ENCODE measurements at places on chromosomes 5 and 9.

DNA sequence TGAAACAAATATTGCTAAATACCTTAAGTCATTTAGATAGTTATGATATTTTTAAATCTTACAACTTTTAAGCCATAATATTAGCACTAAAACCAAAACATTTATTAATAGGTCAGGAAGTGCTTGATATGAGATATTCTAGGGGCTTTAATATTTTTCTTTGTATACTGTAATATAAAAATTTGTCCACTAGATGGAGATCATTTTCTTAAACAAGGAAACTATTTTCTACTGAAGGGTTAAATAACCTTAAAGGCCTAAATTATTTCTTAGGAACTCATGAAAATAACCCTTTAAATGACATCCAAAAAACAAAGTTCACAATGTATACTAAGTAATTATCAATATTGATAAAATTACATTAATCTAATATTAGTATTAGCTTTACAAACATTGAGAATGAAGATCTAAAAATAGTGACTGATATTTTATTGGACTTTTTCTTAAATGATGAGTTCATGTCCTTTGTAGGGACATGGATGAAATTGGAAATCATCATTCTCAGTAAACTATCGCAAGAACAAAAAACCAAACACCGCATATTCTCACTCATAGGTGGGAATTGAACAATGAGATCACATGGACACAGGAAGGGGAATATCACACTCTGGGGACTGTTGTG is 635.7 kb downstream of the RAB3C start:
- DNase-seq = no peak

GRCh38 chr5:72516916-72517315 is 9.7 kb upstream of the ZNF366 start:
- DNase-seq = no peak

GRCh38 chr5:886716-887325 is 5.8 kb downstream of the BRD9 start:
- no peak for DNase-seq

GRCh38 chr5:150179019-150179620 is 10.7 kb upstream of the SLC6A7 start:
- no peak for DNase-seq

- no peak for DNase-seq
These were observed 277.7 kb downstream of the MSX2 start for GRCh38 chr5:175001876-175002645.

- no peak for DNase-seq
These were observed 22.6 kb downstream of the DBH start for GRCh38 chr9:133658442-133659431.

DNA sequence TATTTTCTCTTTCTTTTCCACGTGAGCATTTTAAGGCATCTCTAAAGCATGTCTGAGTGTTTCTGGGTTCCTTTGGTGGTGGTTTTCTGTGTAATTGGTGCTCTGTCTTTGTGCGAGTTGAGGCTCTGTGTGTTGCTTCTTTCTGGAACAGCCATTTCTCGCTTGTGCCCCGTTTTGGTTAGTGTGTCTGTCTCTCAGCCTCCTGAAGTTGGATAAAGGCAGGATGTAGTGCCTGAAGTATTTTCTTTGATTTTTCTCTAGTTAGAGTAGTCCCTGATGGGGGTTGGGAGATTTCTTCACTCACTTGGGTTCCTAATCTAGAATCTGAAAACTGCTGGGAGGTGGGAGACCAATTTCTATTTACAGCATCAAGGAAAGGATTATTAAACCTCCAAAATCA is 129.7 kb upstream of the TMEM161B start:
- no peak for DNase-seq

- no peak for DNase-seq
These were observed 304.2 kb downstream of the DNAH5 start for GRCh38 chr5:13640270-13640669.

DNA sequence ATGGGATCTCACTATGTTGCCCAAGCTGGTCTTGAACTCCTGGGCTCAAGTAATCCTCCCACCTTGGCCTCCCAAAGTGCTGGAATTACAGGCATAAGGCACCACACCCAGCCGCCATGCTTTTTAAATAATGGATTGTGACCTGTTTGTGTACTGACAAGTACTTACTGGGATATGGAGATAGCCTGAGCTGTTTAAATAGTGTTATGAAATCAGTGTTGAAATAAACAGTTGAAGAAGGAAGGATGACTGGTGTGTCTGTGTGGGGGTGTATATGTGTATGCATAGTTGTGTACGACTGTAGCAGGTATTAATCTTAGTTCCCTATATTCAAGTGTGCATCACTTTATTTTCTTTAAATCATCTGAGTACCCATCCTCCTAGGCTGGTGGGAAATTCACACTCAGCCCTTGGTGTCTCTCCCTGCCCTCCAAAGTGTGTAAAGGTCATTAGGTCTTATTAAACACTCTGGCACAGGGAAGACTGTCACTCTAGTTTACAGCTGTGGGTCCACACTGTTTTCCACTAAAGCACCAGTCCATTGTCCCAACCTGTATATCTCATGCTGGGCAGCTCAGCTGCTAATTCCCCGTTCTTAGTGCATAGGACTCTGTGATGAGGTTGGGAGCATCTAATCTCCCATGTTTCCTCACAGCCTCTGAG is 91.0 kb downstream of the SNX18 start:
- no peak for DNase-seq

DNA sequence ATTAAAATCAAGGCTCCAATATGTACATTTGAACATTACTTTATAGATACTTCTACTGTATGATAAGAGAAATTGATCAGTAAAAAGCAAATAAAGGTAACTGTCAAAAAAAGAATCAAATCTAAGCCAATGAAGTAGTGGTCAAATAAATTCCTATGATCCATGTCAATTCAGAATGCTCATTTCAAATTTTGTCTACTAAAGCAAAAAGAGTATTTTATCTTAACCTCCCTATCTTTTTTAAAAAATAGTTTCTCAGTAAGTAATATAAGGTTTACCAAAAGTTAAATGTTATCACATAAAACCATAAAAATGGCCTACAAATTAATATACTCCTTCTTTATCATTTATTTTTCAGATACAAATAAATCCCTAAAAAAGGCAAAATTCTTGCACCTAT is 165.9 kb downstream of the AGTPBP1 start:
- DNase-seq = no peak

DNA sequence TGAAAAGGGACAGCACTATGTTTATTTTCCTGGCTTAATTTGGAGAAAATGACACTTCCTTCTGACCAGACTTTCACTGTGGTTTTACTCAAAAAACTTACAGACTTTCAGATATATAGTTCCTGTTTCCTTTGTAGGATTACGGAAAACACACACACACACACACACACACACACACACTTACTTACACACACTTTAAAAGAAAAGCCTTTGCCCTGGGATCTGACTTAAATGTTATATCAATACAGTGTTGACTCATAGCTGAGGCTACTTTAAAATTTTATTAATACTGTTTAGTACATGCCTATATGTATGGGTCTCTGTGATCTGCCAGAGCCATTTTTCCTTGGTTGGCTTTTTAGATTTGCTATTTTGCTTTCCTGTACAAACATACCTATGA is 758.3 kb downstream of the DNAH5 start:
- no peak for DNase-seq

DNA sequence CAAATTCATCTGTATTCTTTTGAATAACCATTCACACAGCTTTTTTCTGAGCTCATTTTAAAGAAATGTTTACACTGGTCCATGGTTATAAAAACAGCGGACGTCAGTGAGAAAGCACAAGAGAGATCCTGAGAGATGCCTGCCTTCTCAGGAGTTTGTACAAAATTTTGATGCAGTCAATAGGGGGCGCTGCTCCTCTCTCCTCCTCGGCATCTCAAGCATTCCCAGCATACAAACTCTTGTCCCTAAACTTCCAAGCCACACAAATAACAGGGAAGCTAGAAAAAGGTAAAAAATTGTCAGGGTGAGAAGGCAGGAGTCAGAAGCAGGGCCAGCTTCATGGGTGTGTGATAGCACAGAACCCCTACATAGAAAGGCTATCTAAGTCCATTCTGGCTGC is 11.2 kb upstream of the CCDC152 start:
- DNase-seq = no peak

DNA sequence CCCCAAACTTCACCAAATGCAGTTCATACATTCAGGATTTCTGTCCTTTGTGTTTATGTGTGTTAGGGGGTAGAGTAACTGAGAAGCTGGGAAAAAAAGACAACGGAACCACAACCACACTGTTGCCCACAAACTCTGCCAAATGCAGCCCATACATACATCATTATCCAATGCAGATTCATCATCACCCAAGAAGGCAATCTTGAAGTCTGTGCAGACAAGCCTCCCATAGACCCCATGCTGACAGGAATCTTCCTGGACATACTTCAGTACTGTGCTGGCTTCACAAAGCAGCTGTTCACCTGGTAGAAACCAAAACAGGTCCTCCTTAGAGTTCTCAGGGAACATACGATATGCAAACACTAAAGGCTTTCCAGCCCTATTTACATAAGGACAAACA is 38.9 kb downstream of the MTMR12 start:
- DNase-seq = no peak

DNA sequence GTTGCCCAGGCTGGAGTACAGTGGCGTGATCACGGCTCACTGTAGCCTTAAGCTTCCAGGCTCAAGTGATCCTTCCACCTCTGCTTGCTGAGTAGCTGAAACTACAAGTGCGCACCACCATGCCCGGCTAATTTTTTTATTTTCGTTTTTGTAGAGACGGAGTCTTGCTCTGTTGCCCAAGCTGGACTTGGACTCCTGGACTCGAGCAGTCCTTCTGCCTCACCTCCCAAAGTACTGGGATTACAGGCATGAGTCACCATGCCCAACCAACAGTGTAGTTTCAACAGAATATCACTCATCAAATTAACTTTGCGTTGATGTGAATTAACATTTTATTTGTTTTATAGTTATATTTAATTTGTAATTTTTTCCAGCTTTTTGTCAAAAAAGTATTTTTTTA is 45.3 kb downstream of the WDR70 start:
- no peak for DNase-seq

GRCh38 chr9:133576031-133576874 is 32.9 kb downstream of the FAM163B start:
- DNase-seq = no peak

GRCh38 chr9:33223696-33224095 is 16.3 kb upstream of the SPINK4 start:
- no peak for DNase-seq

DNA sequence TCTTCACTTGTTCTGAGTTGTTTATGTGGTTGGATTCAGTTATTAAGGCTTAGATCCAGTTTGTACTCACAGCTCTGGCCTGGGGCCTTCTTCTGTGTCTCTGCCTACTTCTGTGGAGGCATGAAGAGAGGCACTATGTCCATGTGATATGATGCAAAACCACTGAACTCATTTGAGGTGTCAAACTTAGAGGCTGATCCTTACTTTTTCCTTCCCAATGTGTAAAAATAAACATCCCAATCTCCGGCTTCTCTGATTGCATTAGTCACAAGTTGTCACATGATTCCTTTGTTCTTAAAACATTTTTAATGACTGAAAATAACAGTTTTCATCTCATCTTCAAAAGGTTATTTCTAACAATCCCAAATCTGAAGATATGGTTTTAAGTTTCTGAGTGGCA is 276.0 kb upstream of the RGMB start:
- DNase-seq = no peak

DNA sequence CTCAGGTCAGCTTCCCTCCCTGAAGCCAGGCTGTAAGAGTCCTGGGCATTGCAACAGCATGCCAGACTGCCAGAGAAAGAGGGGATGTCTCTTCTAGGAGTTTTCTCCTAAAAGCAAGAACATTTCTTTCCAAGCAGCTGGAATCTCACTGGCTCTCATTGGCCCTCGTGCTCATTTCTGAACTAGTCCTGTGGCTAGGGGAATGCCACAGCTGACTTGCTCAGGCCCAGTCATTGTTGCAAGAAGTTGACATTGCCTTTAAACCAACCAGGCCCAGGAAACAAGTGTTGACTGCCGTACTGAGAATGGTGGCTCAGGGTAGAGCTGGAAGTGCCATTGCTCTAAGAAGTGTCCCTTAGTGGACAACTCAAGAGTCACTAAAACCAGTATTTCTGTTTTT is 15.0 kb upstream of the CEP120 start:
- DNase-seq = no peak

DNA sequence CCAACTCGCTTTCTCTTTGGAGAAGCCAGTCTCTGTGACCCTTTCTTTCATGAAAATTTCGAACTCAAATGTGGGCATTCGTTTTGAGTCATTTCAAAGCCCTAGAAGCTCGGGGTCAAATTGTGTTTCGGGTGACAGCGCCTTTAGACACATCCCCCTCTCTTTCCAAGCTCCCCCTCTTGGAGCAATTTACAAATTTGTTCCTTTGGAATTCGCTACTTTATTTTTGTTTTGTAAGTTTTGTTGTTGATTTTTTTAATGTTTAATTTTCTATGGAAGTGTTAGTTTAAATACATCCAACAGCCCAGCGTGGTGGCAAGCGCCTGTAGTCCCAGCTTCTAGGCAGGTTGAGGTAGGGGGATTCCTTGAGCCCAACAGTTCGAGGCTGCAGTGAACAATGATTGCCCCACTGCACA is 4.6 kb upstream of the BARX1 start:
- DNase-seq = no peak

GRCh38 chr9:109799792-109800191 is 19.8 kb downstream of the PALM2AKAP2 start:
- no peak for DNase-seq

DNA sequence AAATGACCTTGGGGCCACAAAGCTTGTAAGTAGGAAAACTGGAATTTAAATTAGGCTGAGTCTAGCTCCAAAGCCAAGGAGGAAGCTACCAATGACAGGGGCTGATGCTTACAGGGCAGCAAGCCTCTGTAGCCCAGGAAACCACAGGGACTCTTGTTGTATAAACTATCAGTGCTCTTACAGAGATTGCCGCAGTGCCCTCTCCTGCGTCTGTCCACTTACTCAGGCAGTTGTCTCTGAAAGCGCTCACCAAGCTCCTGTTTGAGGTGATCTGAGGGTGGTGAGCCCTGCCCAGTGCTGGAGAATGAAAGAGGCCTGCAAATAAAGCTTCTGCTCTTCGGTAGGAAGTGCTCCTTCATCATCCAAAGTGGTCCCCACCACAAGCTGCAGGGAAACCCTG is 498.8 kb downstream of the ARHGEF28 start:
- DNase-seq = no peak

- no peak for DNase-seq
These were observed 1497.9 kb downstream of the MAT2B start for GRCh38 chr5:165003283-165003682.

- no peak for DNase-seq
These were observed 126.4 kb upstream of the ZNF366 start for GRCh38 chr5:72633649-72634048.

GRCh38 chr5:143619040-143619439 is 192.9 kb upstream of the HMHB1 start:
- no peak for DNase-seq

DNA sequence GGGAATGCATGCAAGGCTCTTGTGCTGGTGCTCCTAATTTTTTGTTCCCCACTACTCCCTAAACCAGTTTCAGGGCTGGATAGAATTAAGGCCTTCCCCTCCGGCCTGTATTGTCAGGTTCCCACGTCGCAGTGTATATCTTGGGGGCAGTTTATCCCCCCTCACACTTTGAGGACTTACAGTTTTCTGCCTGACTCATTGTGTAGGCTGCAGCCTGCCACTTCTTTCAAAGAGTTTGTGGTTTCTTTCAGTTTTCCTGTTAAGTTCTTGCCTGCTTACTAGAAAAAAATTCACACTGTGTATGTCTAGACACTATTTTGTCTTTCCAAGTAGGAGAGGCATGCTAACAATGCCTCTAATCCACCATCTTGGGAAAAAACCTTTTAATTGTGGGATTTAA is 28.4 kb upstream of the BTNL3 start:
- DNase-seq = no peak

- no peak for DNase-seq
These were observed 5.6 kb upstream of the DND1 start for GRCh38 chr5:140678993-140679392.

Data from CD4-positive, alpha-beta T cell treated with Interleukin-15 for 1 hour (primary cell).